MCF 10A (cell line): ENCODE measurements at places on chromosomes 4 and X. TPM values are rescaled to one million over a fixed set of nuclear protein-coding genes. Genes with fewer than 3 reads are reported as not detected.

DNA sequence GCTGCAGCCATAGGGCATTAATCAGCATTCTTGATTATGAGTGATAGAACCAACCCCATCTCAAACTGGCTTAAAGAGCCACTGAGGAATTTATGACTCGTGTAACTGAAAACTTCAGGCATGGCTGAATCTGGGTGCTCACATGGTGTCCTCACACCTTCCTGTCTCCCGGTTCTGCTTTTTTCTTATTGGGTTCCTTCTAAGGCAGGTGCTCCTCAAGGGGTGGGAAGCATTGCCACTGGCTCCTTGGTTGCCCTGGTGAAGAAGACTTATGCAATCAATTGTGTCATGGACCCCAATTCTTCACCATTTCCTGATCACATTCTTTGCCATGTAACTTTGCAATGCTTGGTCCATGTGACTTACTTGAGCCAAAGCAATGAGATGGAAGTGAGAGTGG lies 4.3 kb upstream of the ZCCHC4 start:
- DNase-seq: no peak
- H3K27ac ChIP-seq: no peak overlapping the region
- no peaks in the 10 kb centered on the region for H3K27me3 ChIP-seq
- no peak overlapping the region for H3K4me3 ChIP-seq
- H3K4me1 ChIP-seq: no peaks in the 10 kb centered on the region

- peaks cover 21% of the 10 kb centered on the region for H3K27me3 ChIP-seq
- no peak overlapping the region for H3K4me3 ChIP-seq
- DNase-seq: no peak
Measured at GRCh38 chrX:96591421-96591820, 93.2 kb upstream of the DIAPH2 start.

Gene FAM9B
- total RNA-seq: 0.34 and 0.40 TPM in 2 replicates

- peak overlapping the region; percentile 93 for H3K4me3 ChIP-seq
- H3K36me3 ChIP-seq: no peaks in the 10 kb centered on the region
- peaks cover 30% of the 10 kb centered on the region for H3K4me1 ChIP-seq
- no peaks in the 10 kb centered on the region for H3K27me3 ChIP-seq
Measured at GRCh38 chr4:186725469-186726425, 2.1 kb upstream of the FAT1 start.

- no peak for DNase-seq
- H3K27ac ChIP-seq: no peak overlapping the region
- no peak overlapping the region for H3K4me3 ChIP-seq
- H3K4me1 ChIP-seq: no peaks in the 10 kb centered on the region
- H3K27me3 ChIP-seq: peaks cover 68% of the 10 kb centered on the region
Measured at GRCh38 chrX:41707218-41707617, 16.8 kb upstream of the GPR82 start.

Gene F11
- total RNA-seq: not detected in 2 replicates

Gene C4orf51
- total RNA-seq: not detected in 2 replicates

GRCh38 chr4:144572660-144573059 lies 73.3 kb upstream of the HHIP start:
- no peaks in the 10 kb centered on the region for H3K27me3 ChIP-seq
- no peaks in the 10 kb centered on the region for H3K4me1 ChIP-seq
- no peak overlapping the region for H3K4me3 ChIP-seq
- no peak for DNase-seq

- no peaks in the 10 kb centered on the region for H3K27me3 ChIP-seq
- H3K4me1 ChIP-seq: peaks cover 36% of the 10 kb centered on the region
- no peak for DNase-seq
- no peak overlapping the region for H3K27ac ChIP-seq
- no peaks in the 10 kb centered on the region for H3K36me3 ChIP-seq
- H3K4me3 ChIP-seq: no peak overlapping the region
Measured at GRCh38 chr4:38316045-38316444, 348.0 kb upstream of the KLF3 start.

GRCh38 chrX:11435568-11435967 lies 142.4 kb downstream of the AMELX start:
- peaks cover 13% of the 10 kb centered on the region for H3K4me1 ChIP-seq
- peaks cover 81% of the 10 kb centered on the region for H3K27me3 ChIP-seq
- H3K36me3 ChIP-seq: no peaks in the 10 kb centered on the region
- no peak overlapping the region for H3K4me3 ChIP-seq

- H3K27me3 ChIP-seq: no peaks in the 10 kb centered on the region
- no peak within 1 kb of the TSS for H3K27ac ChIP-seq
- no peak within 1 kb of the TSS for H3K4me3 ChIP-seq
Measured at GRCh38 chr4:176268963-176269362, at the start of gene ASB5. ASB5 (minus strand) TSS chr4:176269222; CDS start chr4:176269108, 114 bp downstream.

- H3K4me3 ChIP-seq: no peak overlapping the region
- H3K27me3 ChIP-seq: no peaks in the 10 kb centered on the region
- no peak overlapping the region for H3K27ac ChIP-seq
- peaks cover 5% of the 10 kb centered on the region for H3K36me3 ChIP-seq
Measured at GRCh38 chr4:4730249-4730648, 129.2 kb upstream of the MSX1 start.

Gene PRRG1
- total RNA-seq: 10.2 and 10.5 TPM in 2 replicates

DNA sequence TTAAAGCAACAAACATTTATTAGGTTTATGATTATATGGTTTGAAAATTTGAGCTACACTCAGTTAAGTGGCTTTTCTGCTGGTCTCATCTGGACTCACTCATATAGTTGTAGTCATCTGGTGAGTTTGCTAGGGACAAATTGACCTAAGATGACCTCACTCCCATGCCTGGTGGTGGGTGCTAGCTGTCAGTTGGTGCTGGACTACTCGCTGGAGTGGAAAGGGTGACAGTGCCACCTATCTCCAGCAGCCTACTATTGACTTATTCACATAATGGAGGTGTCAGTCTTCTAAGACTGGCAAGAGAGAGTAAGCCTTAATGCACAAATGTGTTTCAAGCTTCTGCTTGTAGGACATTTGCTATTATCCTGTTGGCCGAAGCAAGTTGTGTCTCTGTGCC lies 88.2 kb downstream of the TASL start:
- no peak overlapping the region for H3K4me3 ChIP-seq
- no peak overlapping the region for H3K27ac ChIP-seq
- no peaks in the 10 kb centered on the region for H3K27me3 ChIP-seq
- DNase-seq: peak; percentile 35

DNA sequence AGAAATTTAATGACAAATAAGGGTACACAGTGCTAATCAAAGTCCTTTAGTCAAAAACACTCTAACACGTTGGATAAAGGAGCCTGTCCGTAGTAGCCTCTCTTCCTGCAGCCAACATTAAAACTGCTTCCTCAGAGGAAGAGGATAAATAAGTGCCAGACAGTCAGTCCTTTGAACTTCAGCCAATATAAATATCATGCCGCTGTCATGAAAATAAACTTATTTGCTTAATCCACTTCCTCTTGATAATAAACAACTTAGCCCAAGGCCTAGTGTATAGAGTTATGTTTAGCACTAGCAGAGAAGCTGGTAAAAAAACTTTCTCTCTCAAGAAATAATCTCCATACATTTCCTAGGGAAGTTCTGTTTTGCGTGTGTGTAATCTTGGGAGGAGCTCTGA lies 196.7 kb downstream of the HS3ST1 start:
- peaks cover 13% of the 10 kb centered on the region for H3K4me1 ChIP-seq
- no peak overlapping the region for H3K4me3 ChIP-seq
- no peaks in the 10 kb centered on the region for H3K36me3 ChIP-seq
- H3K27ac ChIP-seq: no peak overlapping the region

Gene BCORL1
- total RNA-seq: 2.9 and 5.1 TPM in 2 replicates

- no peak for DNase-seq
- no peaks in the 10 kb centered on the region for H3K36me3 ChIP-seq
- peak overlapping the region; percentile 17 for H3K27ac ChIP-seq
- no peaks in the 10 kb centered on the region for H3K27me3 ChIP-seq
- H3K4me3 ChIP-seq: no peak overlapping the region
Measured at GRCh38 chr4:155960522-155960921, 6.9 kb upstream of the CTSO start.

DNA sequence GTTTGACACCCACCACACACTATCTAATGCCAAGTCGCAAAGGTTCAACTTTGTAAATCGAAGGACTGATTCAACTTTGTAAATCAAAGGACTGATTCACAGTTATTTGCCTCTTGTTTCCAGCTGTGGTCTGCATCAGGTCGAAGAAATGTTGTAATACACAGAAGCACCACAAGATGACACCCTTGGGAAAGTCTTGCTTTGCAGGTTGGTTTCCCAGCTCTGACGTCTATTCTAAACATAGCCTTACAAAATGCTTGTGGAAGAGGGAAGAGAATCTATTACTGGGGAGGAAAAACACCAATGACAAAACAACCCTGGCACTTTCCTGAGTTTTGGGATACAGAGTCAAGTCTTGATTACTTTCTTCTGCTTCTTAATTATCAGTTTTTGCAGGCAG lies 35.3 kb downstream of the SUPT20HL1 start:
- DNase-seq: peak; percentile 79
- H3K4me3 ChIP-seq: no peak overlapping the region
- no peak overlapping the region for H3K27ac ChIP-seq

Gene MXRA5
- total RNA-seq: not detected in 2 replicates

- no peaks in the 10 kb centered on the region for H3K27me3 ChIP-seq
- H3K4me1 ChIP-seq: no peaks in the 10 kb centered on the region
- no peak for DNase-seq
- H3K36me3 ChIP-seq: no peaks in the 10 kb centered on the region
- no peak overlapping the region for H3K4me3 ChIP-seq
Measured at GRCh38 chr4:184322328-184323025, 104.8 kb upstream of the ENPP6 start.

Gene TACC3
- total RNA-seq: 53.0 and 69.8 TPM in 2 replicates

- no peak overlapping the region for H3K27ac ChIP-seq
- no peak for DNase-seq
- peaks cover 27% of the 10 kb centered on the region for H3K4me1 ChIP-seq
- no peak overlapping the region for H3K4me3 ChIP-seq
Measured at GRCh38 chr4:61447918-61448317, 247.8 kb downstream of the ADGRL3 start.

GRCh38 chr4:189081826-189082225 lies 858.8 kb upstream of the FRG1 start:
- no peak overlapping the region for H3K27ac ChIP-seq
- H3K27me3 ChIP-seq: no peaks in the 10 kb centered on the region
- H3K4me1 ChIP-seq: peaks cover 6% of the 10 kb centered on the region
- H3K36me3 ChIP-seq: no peaks in the 10 kb centered on the region

GRCh38 chr4:137702512-137702911 lies 170.2 kb upstream of the PCDH18 start:
- H3K27ac ChIP-seq: no peak overlapping the region
- no peak overlapping the region for H3K4me3 ChIP-seq
- H3K4me1 ChIP-seq: peaks cover 16% of the 10 kb centered on the region

- no peak overlapping the region for H3K27ac ChIP-seq
- DNase-seq: no peak
- H3K36me3 ChIP-seq: no peaks in the 10 kb centered on the region
- peaks cover 19% of the 10 kb centered on the region for H3K27me3 ChIP-seq
- H3K4me3 ChIP-seq: no peak overlapping the region
Measured at GRCh38 chrX:11683057-11683456, 17.3 kb upstream of the ARHGAP6 start.

GRCh38 chr4:115279330-115279729 lies 165.9 kb upstream of the NDST4 start:
- H3K4me1 ChIP-seq: peaks cover 6% of the 10 kb centered on the region
- H3K27me3 ChIP-seq: no peaks in the 10 kb centered on the region
- peak; percentile 32 for DNase-seq

GRCh38 chrX:41480508-41481260 lies 33.5 kb downstream of the NYX start:
- no peak for DNase-seq
- peaks cover under 1% of the 10 kb centered on the region for H3K27me3 ChIP-seq
- H3K4me1 ChIP-seq: no peaks in the 10 kb centered on the region
- H3K4me3 ChIP-seq: no peak overlapping the region
- no peaks in the 10 kb centered on the region for H3K36me3 ChIP-seq
- H3K27ac ChIP-seq: no peak overlapping the region

- DNase-seq: no peak
- no peaks in the 10 kb centered on the region for H3K27me3 ChIP-seq
- no peaks in the 10 kb centered on the region for H3K36me3 ChIP-seq
- H3K4me3 ChIP-seq: no peak overlapping the region
- no peaks in the 10 kb centered on the region for H3K4me1 ChIP-seq
Measured at GRCh38 chr4:157314906-157315305, 94.4 kb downstream of the GRIA2 start.

Gene TCP11X1
- total RNA-seq: not detected in 2 replicates

Gene SUPT20HL2
- not detected in 2 replicates for total RNA-seq

- H3K4me3 ChIP-seq: no peak overlapping the region
- H3K27ac ChIP-seq: no peak overlapping the region
- DNase-seq: no peak
- no peaks in the 10 kb centered on the region for H3K27me3 ChIP-seq
- H3K36me3 ChIP-seq: peaks cover 20% of the 10 kb centered on the region
- H3K4me1 ChIP-seq: no peaks in the 10 kb centered on the region
Measured at GRCh38 chrX:19589105-19589504, 73.8 kb upstream of the MAP3K15 start.

DNA sequence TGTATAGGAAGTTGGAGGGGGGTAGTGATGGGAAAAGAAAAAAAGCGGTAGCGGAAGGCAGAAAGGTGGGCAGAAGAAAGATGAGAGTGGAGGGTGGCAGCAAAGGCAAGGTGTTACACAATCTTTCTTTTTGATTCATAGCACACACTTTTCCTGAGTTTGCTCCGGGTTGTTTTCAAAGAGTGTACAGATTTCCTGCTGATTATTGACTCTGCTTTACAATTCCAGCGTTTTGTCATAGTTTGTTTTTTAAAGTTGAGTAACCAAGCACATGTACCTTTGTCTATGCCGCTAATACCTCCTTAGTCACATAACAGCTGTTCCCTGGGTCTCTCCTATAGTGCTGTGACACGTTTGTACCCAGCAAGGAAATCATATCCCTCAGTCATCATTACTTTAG lies 50.3 kb downstream of the AGA start:
- peak; percentile 45 for DNase-seq
- H3K4me3 ChIP-seq: no peak overlapping the region
- H3K27me3 ChIP-seq: no peaks in the 10 kb centered on the region
- no peaks in the 10 kb centered on the region for H3K36me3 ChIP-seq

DNA sequence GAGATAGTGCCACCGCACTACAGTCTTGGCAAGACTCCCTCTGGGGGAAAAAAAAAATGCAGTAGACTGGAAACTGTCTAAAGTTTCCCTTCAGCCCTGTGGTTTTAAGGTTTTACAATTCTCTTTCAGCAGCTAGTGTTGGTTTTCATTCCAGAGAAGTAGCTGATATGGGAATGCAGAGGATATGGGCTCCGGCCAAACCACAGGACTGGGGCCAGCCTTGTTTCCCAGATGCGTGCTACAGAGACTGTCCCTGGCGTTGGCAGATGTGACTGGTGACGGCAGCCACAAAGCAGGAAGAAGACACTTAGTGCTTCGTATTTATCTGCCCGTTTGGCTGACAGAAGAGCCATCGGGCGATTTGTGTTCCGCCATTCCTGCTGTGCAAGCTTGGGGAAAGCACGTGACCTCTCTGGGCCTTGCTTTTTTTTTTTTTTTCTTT lies 43.2 kb downstream of the ZBTB49 start:
- H3K27ac ChIP-seq: no peak overlapping the region
- DNase-seq: peak; percentile 5
- no peaks in the 10 kb centered on the region for H3K36me3 ChIP-seq
- peaks cover 12% of the 10 kb centered on the region for H3K27me3 ChIP-seq
- no peak overlapping the region for H3K4me3 ChIP-seq
